ENCODE measurements at places on chromosomes 6 and 20.

- no peak for DNase-seq
- no peaks in the 10 kb centered on the region for H3K27me3 ChIP-seq
- H3K36me3 ChIP-seq = no peaks in the 10 kb centered on the region
- no peaks in the 10 kb centered on the region for H3K4me1 ChIP-seq
- H3K27ac ChIP-seq = no peak overlapping the region
Measured at GRCh38 chr20:4187147-4187546, 171.8 kb upstream of the RNF24 start.

DNA sequence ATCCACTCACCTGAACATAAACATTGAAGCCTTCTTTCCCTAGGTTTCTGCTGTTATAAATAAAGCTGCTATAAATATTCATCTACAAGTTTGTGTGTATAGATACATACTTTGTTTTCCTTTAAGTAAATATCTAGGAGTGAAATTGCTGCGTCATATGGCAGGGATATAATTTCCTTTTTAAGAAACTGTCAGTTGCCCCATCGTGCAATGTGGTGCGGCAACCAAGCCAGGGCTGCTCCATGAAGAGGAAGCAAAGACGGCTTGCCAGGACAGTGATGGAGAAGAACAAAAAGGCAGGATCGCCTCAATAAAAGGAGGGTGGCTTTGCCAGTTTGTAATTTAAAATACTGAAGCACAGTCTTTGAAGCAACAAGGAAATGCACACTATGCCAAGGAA lies 36.6 kb downstream of the CITED2 start:
- H3K27ac ChIP-seq = no peak overlapping the region
- H3K27me3 ChIP-seq = no peaks in the 10 kb centered on the region
- peaks cover under 1% of the 10 kb centered on the region for H3K4me1 ChIP-seq
- no peak for DNase-seq
- no peaks in the 10 kb centered on the region for H3K36me3 ChIP-seq

- H3K27me3 ChIP-seq = no peaks in the 10 kb centered on the region
- DNase-seq = no peak
- H3K27ac ChIP-seq = no peak overlapping the region
- no peaks in the 10 kb centered on the region for H3K4me1 ChIP-seq
Measured at GRCh38 chr6:10434235-10434634, 19.4 kb upstream of the TFAP2A start.

DNA sequence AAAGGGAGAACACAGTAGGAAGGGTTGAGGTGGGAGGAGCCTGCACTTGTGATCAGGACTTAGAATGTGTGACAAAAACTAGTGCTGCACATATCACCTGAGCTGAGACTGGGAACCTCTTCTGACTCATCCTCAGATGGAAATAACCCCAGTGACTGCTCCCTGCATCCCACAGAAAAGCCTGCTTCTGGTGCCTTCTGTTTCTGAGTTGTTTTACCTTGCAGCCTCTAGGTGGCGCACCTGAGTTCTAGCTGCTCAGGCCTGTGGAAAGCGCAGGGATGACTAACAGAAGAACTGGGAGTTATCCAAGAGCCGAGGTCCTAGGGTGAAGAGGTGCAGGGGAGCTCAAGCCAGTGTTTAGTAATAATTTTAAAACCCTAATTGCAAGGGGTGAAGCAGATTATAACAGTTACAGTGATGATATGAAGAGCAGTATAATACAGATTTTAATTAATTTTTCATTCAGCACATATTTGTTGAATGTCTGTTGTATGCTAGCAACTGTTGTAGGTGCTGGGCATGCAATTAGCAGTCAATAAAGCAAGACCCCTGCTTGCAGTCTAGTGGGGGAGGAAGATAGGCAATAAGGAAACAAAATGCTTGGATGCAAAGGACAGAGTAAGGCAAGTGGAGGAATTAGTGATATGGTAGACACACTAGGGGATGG lies 302.5 kb downstream of the DHX35 start:
- H3K27me3 ChIP-seq = no peaks in the 10 kb centered on the region
- DNase-seq = no peak
- no peaks in the 10 kb centered on the region for H3K36me3 ChIP-seq
- no peaks in the 10 kb centered on the region for H3K4me1 ChIP-seq
- H3K27ac ChIP-seq = no peak overlapping the region
- no peak overlapping the region for H3K4me3 ChIP-seq

- DNase-seq = no peak
- no peaks in the 10 kb centered on the region for H3K4me1 ChIP-seq
- no peak overlapping the region for H3K4me3 ChIP-seq
- no peaks in the 10 kb centered on the region for H3K36me3 ChIP-seq
Measured at GRCh38 chr6:135815216-135815615, 36.3 kb upstream of the PDE7B start.
